MG63 (cell line): ENCODE measurements at places on chromosomes 5 and 9.
A peak's percentile ranks its signal among the peaks of the same experiment; 100 is the strongest.

- no peak for DNase-seq
Measured at GRCh38 chr9:109765830-109766229, 14.2 kb upstream of the PALM2AKAP2 start.

DNA sequence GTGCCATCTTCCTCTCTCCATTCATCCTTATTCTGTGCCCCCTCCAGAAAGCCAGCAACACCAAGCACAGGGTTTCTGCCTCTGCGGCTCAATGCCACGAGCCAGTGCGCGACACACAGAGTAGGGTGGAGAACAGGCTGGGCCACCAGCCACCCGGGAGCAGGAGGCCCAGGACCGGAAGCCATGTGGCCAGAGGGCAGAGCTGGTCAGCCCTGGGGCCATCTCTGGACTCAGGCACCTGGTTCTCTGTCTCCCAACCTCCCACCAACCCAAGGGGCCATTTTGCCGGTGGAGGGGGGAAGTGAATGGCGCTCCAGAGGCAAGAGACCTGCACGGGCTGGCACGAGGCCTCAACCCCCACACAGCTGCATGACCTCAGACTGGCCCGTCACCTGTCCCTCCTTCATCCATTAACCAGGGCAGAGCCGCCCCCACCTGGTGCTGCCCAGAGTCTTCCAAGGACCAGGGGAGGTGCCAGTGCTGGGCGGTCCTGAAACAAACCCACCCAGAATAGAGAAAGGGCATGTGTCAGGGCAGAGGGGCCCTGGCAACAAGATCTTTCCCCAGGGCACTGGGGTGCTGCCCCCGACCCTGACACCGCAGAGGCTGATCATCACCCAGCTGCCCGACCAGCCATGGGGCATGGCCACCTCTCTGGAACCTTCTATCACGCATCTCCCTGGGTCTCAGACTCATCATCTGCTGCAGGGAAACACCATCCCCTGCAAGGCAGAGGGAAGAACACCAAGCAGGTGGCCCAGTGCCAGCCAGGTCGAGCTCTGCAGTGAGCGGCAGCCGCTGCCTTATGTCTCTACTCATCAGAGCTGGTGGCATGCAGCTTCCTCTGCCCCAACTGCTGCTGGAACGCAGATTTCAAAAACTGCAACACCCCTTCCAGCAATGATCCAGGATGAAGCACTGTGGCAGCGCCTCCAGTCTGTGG, 11.9 kb downstream of the VAV2 start:
- no peak for DNase-seq

DNA sequence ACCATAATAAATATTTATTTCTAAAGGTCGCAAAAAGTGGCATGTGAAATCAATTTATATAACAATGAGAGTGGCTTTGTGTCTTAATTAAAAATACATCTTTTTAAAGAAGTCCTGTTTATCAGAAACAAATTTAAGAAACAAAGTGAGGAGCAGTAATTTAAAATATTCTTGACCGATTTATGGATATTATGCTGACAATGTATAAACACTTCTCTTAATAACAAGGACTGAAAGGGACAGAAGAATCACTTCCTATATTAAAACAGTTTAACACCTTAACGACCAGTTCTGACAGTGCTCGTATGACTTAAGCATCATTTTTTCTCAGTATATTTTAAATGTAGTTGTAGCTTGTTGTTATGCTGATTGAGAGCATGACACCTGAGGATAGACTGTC, 149.1 kb downstream of the GABRB2 start:
- no peak for DNase-seq

DNA sequence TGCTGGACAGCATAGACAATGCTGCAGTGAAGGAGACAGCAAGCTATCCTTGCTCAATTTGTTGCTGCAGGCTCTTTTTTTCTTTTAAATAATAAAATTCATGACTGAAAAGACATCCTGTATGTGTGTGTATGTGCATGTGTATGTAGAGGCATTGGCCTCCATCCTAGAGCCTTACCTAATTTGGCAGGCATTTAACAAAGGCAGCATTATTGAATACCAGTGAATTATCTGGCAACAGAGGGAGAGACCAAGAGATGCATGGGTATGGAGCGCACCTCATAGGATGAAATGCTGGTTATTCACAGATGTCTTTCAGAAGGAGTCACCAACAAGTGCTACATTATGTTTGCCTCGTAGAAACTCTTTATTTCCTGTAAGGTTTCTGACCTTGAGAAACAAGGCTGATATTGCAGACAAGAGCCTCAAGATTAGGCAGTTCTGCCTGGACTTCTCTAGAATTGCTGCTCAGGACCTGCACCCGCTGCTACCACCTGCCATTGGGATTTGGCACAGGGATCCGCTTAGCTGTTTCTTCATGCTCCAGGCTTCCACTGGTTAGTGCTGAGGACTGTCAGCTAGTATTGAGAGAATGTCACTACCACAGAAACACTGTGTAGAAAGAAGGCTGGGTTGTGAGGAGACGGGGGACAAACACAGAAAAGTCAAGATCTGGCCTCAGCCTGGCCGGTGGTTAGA, 247.7 kb upstream of the RFX3 start:
- DNase-seq: no peak

GRCh38 chr5:126852091-126852571, 75.2 kb downstream of the LMNB1 start:
- DNase-seq: no peak

GRCh38 chr9:98236901-98237487, 18.5 kb downstream of the TBC1D2 start:
- no peak for DNase-seq

GRCh38 chr5:68303754-68304420, 88.3 kb downstream of the PIK3R1 start:
- no peak for DNase-seq

- DNase-seq: no peak
Measured at GRCh38 chr9:132753593-132753880, 83.3 kb downstream of the GTF3C4 start.

DNA sequence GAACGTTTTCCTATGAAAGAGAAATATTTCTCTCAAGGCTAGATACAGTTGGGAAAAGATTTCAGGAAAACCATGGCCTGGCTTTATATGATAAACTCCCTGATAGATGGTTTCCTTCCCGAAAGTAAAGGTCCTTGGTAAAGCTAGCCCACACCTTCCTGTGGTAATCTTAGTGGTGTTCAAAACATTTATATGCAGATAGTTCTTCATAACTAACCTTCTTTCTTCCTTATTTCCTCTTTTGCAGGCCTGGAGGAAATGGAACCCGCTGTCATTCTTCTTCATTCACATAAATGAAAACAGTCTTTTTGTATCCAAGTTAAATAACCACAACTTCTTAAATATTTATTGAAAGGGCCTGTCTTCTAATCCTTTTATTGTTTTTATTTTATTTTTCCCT, 474.0 kb upstream of the ACTBL2 start:
- no peak for DNase-seq

GRCh38 chr5:52769061-52769460, 18.7 kb upstream of the ITGA1 start:
- no peak for DNase-seq

DNA sequence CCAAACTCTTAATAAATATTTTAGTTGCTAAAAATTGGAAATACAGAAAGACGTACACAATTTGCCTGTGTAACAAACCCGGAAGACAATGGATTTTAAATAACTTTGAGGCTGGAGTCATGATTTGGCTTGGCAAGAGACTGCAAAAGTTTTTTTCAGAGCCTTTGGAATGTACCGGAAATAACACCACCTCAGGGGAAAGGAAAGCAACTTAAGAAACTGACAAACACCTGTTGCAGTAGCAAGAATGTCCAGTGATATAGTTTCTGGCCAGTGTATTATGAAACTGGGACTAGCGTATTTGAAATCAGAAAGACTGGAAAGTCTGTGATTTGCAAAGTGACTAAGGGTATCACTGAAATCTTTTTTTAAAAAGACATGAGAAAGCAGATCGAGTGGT, 842 bp downstream of the MUSK start:
- no peak for DNase-seq

GRCh38 chr9:124771867-124772679, 962 bp upstream of the NR6A1 start:
- peak; percentile 68 for DNase-seq

DNA sequence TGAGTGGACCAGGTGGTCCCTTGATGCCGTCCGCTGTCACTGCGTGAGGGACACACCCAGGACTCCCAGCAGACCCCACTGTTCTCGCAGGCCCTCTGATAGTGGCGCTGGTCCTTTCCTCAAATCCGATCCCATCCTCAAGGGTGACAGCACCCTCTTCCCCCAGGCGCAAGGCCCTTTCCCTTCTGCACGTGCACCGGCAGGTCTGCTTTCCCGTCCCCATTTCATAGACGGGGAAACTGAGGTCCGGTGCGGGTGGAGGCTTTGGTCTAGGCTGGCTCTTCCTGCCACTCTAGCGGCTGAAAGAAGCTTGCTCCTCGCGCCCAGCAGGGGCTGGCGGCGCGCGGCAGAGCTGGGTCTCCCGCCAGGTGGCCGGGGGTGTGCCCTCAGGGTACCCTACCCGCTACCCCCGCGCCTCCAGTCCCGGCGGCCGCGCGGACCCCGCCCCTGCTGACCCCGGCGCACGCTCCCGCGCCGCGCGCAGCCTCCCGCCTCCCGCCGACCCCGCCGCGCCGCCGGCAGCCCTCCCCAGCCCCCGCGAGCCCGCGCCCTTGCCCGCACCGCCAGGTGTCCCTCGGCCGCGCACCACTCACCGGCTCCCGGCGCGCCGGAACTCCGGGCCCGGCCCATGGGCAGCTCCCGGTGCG, 453 bp downstream of the RASGEF1C start:
- DNase-seq: peak; percentile 49

GRCh38 chr5:148335259-148335658, at the start of gene SPINK9:
Gene SPINK9 (plus strand): TSS chr5:148335559. CDS start chr5:148335614, 55 bp downstream.
- no peak for DNase-seq

- DNase-seq: peak; percentile 93
Measured at GRCh38 chr5:148961261-148962199, 101.3 kb downstream of the SH3TC2 start.

DNA sequence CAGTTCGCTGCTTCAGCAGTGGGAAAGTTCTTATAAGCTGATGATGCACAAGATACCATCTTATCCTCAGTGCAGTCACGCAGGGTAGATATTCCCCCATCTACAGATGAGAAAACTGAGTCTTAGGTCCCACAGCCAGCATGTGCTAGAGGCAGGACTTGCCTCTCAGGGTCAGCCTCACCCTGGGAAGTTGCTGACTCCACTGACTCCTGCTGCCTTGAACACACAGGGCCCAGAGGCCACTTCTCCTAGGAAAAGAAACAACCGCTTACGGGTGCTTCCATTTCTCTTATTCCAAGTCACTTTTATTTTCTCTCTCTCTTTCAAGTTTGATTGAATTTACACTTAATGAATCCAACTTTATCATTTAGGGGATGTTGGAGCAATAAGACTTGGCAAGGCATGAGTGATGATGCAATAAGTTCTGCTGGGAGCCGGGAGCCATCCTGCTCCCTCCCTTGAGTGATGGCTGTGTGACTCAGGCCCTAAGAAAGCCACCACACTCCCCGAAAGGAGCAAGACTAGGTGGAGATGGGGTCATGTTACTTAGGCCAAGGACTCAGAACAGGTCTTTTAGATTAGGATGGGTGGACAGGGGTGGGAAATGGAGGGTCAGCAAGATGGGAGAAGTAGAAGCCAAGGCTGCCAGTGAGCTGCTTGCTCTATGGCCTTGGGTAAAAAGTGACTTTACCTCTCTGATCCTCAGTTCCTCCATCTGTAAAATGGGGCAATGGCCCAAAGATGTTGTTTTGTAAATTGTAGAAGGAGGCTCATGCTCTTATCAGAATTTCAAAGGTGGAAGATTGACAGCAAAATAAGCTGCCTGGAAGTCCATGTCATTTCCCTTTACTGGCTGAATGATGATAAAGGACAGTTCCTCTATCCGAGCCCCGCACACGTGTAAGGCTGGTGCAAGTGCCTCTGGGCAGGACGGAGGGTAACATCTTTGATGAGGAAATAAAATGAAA, 67.4 kb upstream of the ZNF618 start:
- peak; percentile 63 for DNase-seq

DNA sequence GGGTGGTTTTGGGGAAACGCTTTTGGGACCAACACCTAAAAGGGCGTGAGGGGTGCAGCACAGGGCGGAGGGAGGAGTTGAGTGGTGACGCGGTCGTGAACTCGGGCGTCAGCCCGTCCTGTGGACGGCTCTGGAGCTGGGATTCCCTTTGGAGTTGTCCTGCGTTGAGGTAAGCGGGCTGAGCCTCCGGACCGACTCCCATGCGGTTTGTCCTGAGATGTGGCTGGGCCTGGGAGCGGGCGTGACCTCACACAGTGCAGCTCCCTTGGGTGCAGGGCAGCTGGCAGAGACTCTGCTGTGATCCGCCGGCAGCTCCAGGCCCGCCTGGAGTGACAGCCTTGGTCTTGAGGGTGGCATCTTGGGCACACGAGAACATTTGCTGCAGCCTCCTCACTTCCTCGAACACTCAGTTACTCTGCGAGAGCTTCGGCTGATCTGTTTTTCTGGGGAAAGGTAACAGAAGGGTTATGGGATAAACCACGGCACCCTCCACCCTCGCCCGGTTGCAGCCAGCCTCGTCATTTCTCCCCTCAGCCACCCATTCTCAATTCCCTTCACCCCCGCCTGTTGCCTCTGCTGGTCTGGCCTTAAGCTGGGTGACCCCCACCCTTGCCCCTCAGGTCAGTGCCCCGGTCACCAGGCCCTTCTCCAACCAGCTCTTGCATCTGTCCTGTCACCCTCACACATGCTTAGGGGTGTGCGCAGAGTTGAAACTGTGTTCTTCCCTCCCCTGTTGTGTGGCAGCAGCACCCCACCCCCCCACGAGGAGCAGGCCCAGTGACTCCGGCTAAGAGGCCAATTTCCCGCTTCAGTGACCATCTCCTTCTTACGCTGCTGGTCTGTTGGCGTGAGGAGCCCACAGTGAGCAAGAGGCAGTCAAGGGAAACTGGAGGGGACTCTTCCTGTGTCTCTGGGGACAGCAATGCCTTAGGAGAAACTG, 94.2 kb upstream of the COL5A1 start:
- no peak for DNase-seq

- DNase-seq: no peak
Measured at GRCh38 chr5:97167435-97167834, 15.6 kb downstream of the RIOK2 start.

- no peak for DNase-seq
Measured at GRCh38 chr9:112887381-112887780, 3.3 kb downstream of the SLC46A2 start.

DNA sequence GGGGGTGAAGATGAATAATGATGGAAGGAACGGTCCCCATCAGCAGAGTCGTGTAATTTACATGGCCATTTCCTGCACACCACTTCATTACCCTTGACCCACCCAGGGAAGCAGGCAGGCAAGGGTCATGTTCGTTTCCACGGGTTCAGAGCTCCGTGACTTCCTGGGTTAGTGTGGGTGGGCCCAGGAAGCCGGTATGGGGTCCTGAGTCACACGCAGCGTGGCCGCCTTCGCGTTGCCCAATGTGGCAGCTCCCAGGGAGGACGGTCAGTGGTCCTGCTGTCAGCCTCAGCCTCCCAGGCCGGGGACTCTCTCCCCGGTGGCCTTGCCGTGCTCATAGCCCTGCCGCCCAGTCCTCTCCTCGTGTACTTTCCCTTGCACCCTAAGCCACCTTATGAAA, 5.1 kb upstream of the TERT start:
- no peak for DNase-seq

GRCh38 chr9:93185266-93186214, 1.6 kb downstream of the WNK2 start:
- DNase-seq: no peak
